Smooth muscle cell of the brain vasculature (primary cell): ENCODE measurements at places on chromosomes 2 and 18.

- no peak for DNase-seq
These were observed 38.8 kb downstream of the NRP2 start for GRCh38 chr2:205721057-205721449.

GRCh38 chr18:23798249-23798648, 109.0 kb downstream of the LAMA3 start:
- no peak for DNase-seq

DNA sequence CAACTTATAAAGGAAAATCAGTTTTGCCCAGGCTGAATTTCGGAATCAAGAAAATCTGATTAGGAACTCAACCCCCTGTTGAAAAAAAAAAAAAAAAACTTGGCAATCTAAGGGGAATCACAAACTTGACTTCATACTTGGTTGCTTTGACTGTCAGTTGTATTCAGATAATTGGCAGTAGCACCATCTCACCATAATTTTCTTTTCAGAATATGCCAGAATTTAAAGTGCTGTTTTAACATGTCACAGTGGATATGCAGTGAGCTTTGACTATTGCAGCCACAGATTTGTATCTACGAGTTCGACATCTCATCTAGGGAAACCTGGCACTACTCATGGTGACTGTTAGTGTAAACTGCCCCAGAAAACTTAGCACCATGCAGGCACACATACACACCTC, 761.4 kb upstream of the KLHL29 start:
- no peak for DNase-seq

GRCh38 chr2:238866656-238867277, 18.9 kb downstream of the TWIST2 start:
- DNase-seq: no peak

DNA sequence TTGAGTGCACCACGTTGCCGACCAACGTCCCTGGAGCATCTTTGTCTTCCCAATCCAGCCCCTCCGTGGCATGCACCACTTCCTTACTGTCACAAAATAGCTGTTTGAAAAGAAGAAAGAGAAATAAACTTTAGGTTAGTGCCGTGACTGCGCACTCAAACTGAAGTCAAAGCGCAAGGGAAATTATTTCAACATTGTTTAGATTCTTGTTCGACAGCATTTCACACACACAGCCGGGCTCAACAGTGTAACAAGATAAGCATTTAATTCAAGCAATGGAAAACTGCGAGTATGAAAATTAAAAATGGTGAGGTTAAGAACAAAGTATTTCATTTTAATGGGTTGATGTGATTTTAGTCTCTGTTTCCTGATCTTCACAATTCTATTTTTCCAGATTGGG, 108.6 kb downstream of the NXPH2 start:
- no peak for DNase-seq

DNA sequence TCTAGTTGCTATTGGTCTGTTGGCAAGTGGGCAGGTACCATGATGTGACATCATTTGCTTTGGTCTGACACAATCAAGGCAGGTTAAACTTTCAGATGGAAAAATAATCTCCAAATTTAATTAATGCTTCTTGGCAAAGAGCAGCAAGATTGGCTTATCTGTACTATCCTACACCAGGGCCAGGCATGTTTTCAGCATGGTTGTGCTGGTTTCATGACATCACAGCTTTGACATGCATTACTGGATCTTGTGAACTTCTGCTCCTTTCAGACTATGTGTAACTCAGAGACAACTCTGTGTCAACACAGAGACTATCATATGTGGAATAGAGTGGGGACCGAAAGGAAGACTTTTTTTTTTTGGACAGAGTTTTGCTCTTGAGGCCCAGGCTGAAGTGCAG, 520.5 kb downstream of the TDRD15 start:
- DNase-seq: no peak

DNA sequence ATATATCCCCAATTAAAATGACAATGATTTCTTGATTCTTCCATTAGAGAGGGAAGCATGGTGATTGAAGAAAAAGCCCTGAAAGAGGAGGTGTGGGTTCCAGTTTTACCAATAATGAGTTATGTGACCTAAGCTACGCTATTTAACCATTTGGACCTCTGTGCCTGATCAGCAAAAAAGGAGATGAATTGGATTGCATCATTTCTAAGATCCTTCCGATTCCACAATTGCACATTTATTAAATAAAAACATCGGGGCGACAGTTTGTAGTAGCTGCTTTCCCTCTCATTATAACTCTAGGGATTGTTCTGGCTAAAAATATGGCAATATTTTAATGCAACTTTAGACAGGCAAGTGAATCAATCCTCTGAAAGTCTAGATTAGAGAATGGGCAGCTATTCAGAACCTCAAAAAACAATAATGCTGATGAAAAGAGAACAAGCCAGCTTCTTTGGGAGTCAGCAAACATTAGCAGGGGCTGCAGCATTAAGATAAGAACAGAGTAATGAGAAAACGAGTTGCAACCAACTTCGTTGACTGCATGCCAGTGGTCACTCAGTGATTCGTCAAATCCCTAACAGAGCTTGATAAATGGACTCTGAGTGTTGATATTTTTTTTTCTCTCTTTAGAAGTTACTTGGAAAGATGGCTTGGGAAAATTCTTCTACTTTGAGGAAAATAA, 301.2 kb downstream of the AGPS start:
- no peak for DNase-seq

- peak; percentile 55 for DNase-seq
These were observed 51.4 kb upstream of the SPAG16 start for GRCh38 chr2:213232649-213233437.
